AG09319 (cell line): ENCODE measurements at places on chromosomes 2 and 18.

DNA sequence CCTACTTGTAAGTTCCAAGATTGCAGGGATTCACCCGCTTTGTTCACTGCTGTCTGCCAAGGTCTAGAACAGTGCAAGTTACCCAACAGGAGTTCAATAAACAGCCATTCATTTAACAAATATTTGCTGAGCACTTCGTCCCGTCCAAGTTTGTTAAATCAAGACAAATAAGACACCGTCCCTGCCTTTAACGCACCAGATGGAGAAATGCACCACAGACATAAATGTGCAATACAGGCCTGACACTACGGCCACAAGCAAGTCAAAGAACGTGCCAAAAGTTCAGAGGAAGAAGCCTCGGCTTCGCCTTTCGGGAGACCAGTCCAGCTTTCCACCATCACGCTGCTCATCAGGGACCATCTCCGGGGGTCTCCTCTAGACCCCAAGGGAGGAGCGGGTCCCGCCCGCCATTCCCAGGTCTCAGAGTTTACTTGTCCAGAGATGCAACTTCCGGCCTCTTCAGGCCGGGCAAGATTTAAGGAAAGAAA lies 429 bp downstream of the C2orf76 start:
- DNase-seq, result no peak

- no peak for DNase-seq
Observed at GRCh38 chr18:23301972-23302371, 151.1 kb upstream of the RIOK3 start.

DNA sequence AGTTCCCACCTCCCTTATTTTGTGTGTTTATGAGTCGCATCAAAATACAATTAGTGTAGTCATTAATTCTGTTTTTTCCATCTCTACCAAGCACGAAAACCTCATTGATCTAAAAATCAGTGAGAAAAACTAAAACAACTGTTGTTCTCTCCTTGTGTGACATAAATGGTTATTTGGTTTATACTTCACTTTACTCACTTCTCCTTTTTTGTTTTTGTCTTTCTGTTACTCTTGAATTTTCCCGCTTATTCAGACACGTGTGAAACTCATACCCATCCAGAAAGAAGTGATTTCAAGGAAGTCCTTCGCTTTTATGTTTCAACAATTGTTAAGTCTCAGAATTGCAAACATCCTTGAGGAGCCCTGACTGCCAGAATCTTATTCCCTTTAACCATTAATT lies 121.6 kb downstream of the EML6 start:
- DNase-seq, result no peak

- DNase-seq, result no peak
Observed at GRCh38 chr2:6993229-6993640, 76.0 kb downstream of the RNF144A start.

DNA sequence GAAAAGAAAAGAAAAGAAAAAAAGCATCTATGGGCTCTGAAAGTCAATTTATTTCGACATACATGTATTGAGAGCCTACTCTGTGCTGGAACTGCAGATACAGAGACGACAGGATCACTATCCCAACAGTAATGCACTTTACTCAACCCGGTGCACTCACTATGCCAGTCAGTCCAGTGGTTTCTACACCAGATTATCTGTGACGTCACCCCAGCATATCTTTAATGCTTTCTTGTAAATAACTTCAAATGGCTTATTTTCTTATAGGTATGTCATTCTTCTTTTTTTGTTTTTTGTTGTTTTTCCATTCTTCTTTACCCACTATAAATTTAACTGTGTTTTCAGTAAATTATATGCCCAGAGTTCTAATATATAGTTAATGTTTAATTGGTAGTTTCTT lies 800.0 kb upstream of the FANCL start:
- DNase-seq, result no peak

DNA sequence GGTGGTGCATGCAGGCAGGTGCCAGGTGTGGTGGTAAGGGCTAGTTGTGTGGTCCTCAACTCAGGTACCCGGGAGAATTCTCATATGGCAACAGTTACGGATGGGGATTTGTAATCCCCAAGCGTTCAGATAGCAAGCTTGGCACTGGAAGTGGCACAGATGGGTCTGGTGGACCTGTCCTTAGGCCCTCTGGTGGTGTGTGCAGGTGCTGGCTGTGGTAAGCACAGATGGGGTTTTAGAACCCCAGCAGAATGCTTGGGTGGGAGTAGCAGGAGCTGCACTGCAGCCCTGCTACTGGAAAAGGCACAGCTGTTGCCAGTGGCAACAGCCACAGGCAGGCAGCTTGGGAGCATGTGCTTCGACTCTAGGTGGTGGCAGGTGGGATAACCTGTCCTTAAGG lies 948.2 kb upstream of the FAM98A start:
- DNase-seq, result no peak

GRCh38 chr2:6412533-6413091 lies 453.1 kb downstream of the CMPK2 start:
- no peak for DNase-seq

DNA sequence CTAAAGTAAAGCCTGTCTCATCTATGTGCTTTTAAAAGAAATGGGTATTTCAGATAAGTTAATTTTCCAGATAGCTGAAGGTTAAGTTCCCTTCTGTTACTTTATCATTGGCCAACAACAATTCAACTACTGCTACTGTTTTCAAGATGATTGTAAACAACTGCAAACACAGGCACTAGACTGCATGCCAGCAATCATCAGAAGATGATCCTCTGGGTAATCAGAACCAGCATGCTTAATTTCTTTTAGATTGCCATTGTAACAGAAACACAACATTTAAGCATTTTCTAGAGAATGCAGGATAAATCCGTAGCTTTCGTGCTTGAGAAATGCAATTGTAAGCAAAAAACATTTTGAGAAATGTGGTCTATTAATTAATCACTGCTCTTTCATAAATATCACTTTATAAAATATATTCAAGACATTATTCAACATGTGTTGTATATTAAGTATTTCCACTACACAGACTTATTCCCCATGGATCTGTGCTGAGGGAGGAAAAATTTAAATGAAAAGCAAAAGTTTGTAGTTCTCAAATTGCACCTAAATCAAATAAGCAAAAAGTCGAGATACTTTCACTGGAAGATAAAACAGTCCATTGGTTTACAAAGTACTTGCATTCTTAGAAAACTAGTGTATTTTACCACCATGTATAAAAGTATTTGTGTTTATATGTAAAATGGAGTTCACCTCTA lies 133.7 kb downstream of the ATL2 start:
- no peak for DNase-seq
